ENCODE measurements at places on chromosomes 12 and 14.

DNA sequence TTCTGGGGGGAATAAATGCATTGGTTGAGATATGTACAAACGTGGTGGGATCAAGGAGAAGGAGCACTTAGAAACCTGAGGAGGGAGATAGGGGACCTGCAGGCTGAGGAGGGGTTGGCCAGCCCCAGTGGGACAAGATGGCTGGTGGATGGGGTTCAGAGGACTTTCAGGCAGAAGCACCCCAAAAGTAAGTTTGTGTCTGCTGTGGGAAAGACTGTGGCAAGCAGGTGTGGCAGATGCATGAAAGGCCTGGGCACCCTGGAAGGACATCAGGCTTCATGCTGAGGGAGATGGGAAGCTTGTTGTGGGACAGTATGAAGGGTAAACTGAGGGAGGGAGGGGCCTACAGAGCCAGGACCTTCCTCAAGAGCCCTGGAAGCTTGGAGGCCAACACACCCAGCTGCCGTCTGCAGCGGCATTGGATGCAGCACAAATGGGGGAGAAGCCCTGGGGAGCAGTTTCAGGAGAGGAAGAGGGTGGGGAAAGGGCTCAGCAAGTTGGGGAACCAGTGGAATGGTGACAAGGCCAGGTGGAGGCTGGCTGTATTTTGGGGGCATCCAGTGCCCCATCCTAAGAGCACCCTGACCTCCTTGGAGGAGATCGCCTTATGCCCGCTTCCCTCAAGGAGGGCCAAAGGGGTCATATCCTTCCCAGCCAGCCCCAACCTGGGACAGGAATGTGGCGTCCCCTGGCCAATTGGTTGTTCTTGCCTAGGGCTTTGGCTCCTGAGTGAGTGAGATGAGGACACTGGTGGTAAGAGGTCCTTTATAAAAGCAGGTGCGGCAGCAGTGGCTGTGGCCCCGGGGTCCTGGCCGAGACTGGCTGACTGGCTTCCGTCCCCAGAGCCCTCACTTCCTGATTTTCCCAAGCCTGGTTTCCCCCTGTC, 20.7 kb downstream of the NFKBIA start:
- no peak for DNase-seq

- DNase-seq: no peak
Measured at GRCh38 chr14:33811721-33812120, 139.2 kb downstream of the EGLN3 start.

DNA sequence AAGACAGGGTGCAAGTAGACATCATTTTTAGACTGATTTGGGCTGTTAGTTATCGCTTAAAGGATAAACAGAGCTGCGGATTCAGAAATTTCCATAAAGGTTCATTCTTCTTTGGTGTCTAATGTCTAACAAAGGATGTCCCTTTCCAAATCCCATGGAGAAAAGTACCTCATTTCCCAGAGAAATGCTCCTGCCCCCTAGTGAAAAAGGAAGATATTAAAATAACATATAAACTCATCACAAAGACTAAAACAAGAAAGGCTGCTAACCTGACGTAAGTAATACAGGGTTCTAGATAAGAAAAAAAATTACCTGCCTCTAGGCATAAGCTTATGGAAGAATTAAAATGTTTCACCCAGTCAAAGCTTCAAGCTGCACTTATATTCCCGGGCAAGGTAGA, 22.8 kb downstream of the ARMH4 start:
- DNase-seq: no peak

GRCh38 chr14:97458255-97458654, 661.1 kb downstream of the VRK1 start:
- DNase-seq: no peak

DNA sequence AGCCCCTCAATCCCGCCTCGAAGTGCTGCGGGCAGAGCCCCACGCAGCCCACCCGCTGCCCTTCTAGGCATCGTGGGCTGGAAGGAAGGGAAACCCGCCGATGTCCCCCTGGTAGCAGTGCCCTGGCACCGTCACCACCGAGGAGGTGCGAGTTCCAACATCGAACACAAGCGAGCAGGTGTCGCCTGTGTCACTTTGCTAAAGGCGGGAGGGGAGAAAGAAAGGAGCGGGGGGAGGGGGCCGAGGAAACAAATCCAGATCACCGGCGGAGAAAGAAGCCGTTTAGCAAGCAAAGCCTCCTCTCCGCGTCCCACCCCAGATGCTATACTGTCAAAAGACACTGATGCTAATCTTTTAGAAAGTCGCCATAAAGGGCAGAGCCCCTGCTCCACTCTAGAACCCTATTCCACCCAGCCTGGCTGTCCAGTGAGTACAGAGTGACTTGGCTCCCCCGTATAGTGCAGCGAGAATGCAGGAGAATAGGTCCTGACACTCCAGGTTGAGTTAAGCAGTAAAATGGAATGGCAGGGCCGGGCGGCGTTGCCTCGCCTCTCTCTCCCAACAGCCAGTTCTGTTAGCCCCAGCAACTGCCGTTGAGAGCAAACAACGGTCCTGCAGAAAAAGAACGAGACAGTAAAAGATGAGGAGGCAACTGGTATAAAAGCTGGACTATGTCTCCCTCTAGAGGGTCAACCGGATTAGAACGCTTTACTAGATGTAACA, 67.9 kb upstream of the USP15 start:
- peak; percentile 37 for DNase-seq

DNA sequence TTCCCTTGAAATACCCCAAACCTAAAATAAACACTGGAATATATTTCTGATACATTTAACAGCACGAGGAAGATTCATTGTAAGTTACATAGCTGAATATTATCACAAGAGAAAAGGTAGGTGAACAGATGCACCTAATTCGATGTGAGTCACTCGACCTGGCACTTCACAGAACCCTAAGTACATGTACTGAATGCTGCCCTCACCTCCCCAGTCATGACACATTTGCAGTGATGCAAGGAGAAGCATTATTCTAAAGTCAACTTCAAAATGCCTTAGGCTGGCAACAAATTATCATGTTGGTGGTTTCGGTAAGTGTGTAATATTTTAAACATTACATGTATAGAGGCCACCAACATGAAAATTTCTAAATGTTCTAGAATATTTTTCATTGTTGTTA, 35.2 kb upstream of the TMTC2 start:
- no peak for DNase-seq

DNA sequence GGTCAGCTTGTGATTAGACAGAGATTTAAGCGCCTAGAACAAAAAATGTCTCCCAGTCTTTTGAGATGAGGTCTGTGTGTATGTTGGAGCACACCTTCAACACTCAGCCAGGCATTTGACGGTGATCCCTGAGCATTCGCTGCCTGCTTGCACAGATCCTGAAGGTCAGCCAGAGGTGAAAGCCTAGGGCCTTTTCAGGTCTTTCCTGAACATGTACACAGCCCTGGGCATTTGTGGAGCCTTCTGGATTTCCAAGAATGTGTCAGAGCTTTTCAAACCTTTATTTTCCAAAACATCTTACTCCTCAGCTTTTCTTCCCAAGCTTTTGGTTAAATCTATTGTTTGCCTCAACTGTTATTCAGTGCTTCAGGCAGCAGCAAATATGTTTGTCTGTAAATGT, 59.1 kb upstream of the AMN start:
- no peak for DNase-seq

GRCh38 chr12:59452259-59452658, 143.6 kb upstream of the SLC16A7 start:
- DNase-seq: no peak

GRCh38 chr12:70584332-70584731, 52.9 kb downstream of the PTPRB start:
- no peak for DNase-seq

DNA sequence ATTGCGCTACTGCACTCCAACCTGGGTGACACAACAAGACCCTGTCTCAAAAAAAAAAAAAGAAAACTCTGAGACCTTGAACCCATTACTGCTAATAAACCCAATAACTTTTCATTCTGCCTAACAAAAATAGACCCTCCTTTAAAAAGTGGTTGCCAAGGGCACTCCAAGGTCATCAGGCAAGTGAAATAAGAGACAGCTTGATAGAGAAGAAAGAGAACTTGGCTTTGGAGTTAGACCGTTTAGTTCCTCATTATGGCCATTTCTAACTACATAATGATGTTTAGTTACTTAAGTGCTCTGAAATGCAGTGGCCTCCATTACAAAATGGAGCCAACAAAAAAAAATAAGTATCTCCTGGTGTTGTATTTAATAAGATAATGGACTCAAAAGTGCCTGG, 55.9 kb downstream of the PHLDA1 start:
- no peak for DNase-seq

GRCh38 chr14:105203701-105204100, 22.6 kb upstream of the NUDT14 start:
- DNase-seq: no peak

DNA sequence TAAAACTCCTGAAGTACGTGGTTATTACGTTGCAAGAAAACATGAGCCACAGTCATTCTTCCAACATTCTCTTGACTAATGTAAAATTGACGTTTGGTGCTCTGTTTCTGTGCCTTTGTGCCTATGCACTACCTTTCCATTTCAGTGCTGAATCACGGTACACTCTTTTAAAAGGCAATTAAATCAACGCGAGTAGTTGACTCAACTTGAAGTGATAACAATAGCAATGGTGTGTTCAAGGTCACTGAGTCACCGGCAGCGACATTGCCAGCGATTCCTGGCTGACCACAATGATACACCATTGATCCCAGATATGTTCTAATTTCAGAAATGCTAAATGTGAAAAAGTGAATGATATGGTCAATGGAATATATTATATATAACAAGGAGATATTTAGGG, 17.8 kb downstream of the AK7 start:
- no peak for DNase-seq

GRCh38 chr14:36212577-36212976, 36.1 kb upstream of the PTCSC3 start:
- DNase-seq: no peak

DNA sequence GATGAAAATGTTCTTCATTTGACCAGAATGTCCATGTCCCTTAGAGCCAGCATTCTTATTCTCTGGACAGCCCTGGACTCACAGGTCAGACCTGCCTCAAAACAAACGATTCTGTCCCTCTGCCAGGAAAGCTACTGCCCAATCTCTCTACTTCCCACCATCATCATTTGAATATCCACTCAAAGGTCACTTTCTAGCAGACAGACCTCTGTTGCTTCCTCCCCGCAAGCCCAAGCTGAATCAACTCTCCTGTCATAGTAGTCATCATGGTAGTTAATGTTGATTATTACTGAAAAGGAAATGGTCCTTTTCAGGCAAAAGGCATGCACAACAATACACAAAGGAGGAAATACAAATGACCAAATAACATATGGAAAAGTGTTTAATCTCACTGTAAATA, 39.6 kb upstream of the CPM start:
- no peak for DNase-seq

- DNase-seq: no peak
Measured at GRCh38 chr14:68663385-68664076, 129.3 kb downstream of the ZFP36L1 start.

- no peak for DNase-seq
Measured at GRCh38 chr12:27583981-27584380, 60.0 kb downstream of the PPFIBP1 start.

DNA sequence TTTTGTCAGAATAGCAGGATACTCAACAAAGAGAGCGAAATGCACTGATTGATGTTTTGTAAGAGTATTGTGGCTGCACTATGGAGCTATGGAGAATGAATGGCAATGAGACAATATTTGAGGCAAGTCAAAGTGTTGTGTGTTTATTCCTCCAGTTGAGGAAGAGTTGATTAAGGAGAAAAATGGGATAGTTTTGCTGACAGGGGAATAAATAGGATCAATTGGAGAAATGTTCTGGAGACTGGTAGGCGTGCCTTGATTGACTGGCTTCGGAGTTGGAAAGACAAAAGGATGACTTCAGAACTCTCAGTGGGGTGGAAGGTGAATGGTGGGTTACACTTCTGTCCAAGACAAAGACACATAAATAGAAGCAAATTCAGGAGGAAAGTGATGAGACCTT, 1254.9 kb upstream of the TMEM132C start:
- DNase-seq: no peak

- DNase-seq: no peak
Measured at GRCh38 chr14:61577506-61577931, 117.8 kb upstream of the HIF1A start.

GRCh38 chr12:28104903-28105864, 85.1 kb upstream of the CCDC91 start:
- DNase-seq: no peak

GRCh38 chr12:31765931-31766330, 37.1 kb upstream of the AMN1 start:
- no peak for DNase-seq

GRCh38 chr14:102554821-102555819, 37.3 kb upstream of the RCOR1 start:
- no peak for DNase-seq

- no peak for DNase-seq
Measured at GRCh38 chr12:91613223-91613779, 430.7 kb upstream of the DCN start.

DNA sequence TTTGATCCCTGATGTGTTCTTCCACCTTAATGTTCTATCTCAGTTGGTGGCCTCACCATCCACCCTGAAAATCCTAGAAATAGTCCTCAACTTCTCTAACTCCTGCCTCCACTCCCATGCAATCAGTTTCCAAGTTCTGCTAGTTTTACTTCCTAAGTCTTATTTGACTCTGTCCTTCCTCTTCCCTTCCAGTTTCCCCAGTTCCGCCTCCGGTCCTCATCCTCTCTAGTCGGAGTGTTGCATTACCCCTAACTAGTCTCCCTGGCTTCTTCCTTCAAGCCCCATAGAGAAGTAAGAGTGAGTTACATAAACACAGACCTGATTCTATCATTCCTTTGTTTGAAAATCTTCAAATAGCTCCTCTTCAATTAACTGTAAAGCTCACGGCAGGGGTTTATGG, 236.5 kb downstream of the GXYLT1 start:
- DNase-seq: no peak

GRCh38 chr14:106207316-106207715, 680.9 kb downstream of the TMEM121 start:
- DNase-seq: no peak

DNA sequence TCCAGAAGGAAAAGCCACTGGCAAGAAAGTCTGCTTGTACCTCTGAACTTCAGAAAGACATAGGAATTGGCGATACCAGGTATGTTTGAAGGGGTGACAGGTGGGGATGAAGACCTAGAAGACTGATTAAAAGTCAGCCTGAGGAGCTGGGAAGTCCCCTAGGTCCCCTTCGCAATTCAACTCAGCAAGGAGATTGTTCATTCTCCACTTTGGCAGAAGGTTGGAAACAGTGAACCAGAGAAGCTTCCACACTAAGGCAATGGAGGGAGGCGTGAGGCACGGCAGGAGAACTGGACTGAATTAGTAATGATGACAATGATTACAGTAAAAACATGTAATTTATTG, 240.3 kb upstream of the TMPO start:
- no peak for DNase-seq

Data from head of caudate nucleus (tissue), 42 donors.